ENCODE measurements at places on chromosomes 2 and 18.

- no peak for DNase-seq
Measured at GRCh38 chr2:182761903-182762302, 45.8 kb downstream of the DNAJC10 start.

- DNase-seq, result no peak
Measured at GRCh38 chr2:176080540-176081375, 3.0 kb downstream of the EVX2 start.

GRCh38 chr2:172893671-172894070 is 158.0 kb downstream of the RAPGEF4 start:
- DNase-seq, result no peak

GRCh38 chr2:26407526-26407925 is 5.8 kb downstream of the DRC1 start:
- DNase-seq, result no peak

DNA sequence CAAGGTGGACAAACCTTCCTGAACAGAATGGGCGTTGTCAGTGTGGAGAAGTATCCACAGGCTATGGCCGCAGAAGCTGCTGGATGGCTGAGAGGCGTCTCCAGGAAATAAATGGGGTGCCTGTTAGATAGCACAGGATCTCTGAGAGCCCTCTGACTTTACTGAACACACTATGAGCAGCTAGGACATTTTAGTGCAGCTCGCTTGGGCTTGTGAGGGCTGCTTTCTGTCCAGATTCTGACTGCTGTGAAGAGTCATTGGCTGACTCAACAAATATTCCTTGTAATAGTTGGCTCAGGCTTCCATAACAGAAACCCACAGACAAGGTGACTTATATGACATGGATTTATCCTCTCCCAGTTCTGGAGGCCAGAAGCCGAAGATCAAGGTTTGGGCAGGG is 100.2 kb upstream of the SNTG2 start:
- no peak for DNase-seq

DNA sequence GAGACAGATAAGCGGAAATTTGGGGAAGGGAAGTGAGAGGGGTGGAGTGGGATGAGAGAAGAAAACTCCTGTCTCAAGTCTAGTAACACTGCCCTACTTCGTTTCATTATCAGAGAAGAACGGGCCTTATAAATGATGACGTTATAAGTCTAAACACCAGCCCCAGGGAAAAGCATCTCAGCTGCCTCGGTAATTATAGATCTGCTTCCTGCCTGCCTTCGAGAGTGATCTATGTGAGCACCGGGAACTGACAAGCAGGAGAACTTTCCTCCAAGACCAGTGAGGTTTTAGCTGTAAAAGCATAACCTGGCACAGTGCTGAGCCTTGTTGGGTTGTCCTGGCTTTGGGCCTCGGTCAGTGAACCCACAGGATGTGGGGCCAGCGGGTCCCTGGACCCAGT is 227.9 kb upstream of the SIX2 start:
- no peak for DNase-seq

DNA sequence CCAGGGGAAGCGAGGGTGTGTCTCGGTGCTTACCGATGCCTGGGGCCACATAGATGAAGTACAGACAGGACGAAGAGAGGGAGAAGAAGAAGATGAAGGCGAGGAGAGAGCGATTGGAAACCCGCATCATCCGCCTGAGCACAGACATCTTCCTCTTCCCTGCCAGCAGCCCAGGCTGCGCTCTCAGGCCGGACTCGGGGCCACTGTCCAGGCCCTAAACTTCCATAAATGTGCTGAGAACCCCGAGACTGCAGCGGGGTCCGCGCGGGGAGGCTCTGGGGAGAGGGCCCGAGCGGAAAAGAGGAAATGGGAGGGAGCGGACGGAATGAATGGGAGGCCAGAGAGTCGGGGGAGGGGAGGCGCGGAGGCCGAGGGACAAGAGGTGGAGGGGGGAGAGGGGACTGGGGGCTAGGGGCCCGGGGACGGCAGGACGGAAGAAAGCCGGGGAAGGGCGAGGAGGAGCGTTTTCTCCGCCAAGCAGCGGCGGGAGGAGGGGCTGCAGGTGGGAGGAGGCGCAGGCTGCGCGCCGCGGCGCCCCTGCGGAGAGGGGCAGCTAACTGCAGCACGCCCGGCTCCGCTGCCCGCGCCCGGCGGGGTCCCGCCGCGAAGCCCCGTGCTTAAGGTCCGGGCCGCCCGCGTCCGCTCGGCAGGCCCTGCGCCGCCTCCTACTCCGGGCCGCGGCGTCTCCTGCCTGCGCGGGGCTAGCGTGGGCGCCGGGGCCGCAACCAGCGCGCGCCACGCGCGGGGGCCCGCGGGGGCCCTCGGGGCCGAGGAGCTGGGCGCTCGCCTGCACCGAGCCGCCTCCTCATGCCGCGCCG is at the start of gene B4GALT6:
TSS of gene B4GALT6 (minus strand) at position 303 of the 818 bp plus-strand sequence. CDS start at position 148, 155 bp downstream.
- no peak for DNase-seq

Measured in GOT3 (cell line).